ENCODE measurements at places on chromosomes 16 and 17.

GRCh38 chr17:41413353-41413957 lies 10.9 kb downstream of the KRT37 start:
- DNase-seq = peak; percentile 76

DNA sequence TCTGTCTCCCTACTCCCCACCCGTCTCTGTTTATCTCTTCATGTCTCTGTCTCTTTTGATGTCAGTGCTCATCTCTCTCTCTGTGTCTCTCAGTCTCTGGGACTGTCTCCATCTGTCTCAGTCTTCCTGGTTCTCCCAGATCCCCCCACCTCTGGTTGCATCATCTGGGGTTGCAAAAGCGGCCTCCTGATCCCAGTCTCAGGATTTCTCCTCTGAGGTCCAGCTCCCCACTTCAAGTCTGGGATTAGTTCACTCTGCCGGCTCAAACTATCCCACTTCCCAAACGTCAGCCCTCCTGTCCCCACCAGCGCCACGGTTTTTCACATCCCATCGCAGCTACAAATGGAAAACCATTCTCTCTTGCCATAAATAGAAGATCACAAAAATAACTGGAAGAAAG lies 9.0 kb downstream of the TEKT5 start:
- no peak for DNase-seq

DNA sequence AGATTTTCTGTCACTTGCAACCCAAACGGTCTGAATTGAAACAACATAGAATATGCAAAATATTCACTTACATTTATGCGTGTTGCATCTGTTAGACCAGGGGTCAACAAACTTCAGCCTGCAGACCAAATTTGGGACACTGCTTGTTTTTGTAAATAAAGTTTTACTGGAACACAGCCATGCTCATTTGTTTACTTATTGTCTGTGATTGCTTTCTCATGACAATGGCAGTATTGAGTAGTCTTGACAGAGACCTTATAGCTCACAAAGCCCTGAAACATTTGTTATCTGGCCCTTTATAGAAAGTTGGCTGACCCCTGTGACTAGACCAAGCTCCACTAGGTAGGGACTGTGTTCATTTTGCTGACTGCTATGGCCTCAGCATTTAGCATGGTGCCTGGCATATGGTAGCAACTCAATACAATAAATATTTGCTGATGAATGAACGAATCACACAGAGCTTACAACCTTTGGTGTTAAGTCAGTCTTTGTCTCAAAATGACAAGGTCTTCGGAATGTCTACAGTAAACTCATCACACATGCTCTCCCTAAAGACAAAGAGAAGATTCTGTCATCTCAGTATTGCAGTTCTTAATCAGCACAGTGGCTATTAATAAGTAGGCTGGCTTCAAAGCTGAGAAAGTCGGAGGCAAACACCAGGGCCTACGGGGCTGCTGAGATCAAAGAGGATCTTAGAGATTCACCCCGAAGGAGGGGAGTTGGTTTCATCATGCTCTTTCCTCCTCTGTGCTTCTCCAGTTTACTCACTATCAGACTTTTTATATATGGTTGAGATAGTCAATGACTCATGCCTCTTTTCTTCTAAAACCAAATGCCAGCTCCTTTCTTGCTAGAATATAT lies 95.2 kb upstream of the AXIN2 start:
- DNase-seq = no peak

DNA sequence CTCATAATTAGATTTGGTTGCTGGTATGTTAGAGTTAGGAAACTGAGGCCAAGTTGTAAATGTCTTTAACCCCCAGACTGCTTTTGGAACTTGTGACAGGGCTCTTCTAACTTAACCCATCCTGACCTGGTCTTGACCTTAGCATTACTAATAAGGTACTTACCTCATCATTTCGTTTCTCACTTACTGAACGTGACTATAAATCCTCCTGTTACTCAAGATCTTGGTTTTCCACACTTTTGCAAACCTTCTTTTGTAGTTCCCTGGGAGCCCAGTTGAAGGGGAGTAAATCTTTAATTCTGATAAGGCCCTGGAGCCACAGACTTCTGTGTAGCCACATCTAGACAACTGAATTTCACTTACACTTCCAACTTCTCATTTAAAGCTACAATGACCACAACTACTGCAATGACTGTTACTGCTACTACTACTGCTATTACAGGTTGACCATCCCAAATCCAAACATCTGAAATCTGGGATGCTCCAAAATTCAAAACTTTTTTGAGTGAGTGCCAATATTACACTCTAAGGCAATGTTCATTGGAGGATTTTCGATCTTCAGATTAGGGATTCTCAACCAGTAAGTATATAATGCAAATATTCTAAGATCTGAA lies 248.8 kb upstream of the TBX2 start:
- no peak for DNase-seq

- peak; percentile 89 for DNase-seq
These were observed 889 bp upstream of the ZNF423 start for GRCh38 chr16:49856672-49857330.

GRCh38 chr16:7748522-7748921 lies 415.9 kb downstream of the RBFOX1 start:
- DNase-seq = no peak

DNA sequence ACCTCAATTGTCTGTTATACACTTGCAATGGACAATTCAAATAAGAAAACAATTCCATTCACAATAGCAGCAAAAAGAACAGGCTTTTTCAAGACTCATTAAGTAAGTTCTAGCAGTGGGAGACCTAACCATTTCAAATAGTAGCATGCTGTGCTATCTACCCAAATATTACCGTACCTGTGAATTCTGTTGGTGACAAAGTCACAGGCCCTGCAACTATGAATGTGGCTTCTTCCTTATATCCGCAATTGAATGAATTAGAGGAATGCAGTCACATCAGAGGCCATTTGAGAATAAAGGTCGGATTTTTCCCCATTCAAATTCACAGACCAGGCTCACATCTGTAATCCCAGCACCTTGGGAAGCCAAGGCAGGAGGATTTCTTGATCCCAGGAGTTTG lies 800 bp upstream of the NME4 start:
- DNase-seq = peak; percentile 60

- no peak for DNase-seq
These were observed 3.2 kb downstream of the ARHGAP17 start for GRCh38 chr16:25011891-25012514.

DNA sequence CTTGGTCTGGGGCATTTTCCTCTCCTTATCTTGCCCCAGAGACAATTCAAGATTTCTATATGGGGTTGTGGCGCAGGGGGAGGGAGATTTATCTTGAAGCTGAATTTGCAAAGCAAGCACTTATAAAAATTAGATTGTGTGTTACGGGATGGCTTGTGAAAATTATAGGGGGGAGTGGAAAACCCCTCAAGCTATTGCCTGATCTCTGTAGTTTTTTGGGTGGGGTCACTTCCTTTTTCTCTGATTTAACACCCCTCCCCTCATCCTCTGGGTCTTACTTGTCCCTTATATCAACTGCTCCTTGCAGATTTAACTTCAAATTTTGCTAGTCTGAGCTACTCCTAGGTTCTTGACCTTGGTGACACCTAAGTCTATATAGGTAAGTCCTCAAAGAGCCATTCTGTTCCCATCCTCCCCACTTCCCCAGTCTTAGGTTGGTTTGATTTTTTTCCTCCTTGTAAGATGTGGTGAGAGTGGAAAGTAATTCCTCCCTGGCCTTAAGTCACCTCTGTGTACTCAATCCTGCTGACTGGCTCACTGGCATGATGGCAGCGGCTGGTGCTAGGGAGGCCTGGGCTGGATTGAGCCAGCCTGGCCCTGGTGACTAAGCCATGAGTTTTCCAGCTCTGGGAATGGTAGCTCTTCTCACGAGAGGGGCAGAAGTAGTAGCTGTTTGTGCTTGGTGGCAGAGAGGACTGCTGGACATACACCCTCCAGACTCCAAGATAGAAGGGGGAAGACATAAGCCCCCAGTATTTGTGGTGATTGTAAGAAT lies 2.3 kb downstream of the ARL4D start:
- no peak for DNase-seq

DNA sequence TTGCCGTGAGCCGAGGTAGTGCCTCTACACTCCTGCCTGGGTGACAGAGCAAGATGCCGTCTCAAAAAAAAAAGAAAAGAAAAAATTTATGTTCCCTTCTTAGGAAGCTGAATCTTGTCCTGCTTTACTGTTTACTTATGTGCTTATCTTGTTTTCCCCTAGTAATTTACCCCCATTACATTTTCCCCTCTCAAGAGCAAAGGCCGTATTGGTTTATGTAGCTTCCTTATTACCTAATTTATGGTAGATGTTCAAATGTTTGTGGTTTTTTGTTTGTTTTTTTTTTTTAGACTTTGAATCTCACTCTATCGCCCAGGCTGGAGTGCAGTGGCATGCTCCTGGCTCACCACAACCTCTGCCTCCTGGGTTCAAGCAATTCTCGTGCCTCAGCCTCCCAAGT lies 10.3 kb upstream of the SLC52A1 start:
- no peak for DNase-seq

- no peak for DNase-seq
These were observed 9.6 kb downstream of the DCTN5 start for GRCh38 chr16:23650674-23651416.

- no peak for DNase-seq
These were observed 98.8 kb upstream of the MED13 start for GRCh38 chr17:62163847-62164246.

GRCh38 chr16:11236461-11237254 lies 19.3 kb downstream of the SOCS1 start:
- no peak for DNase-seq

DNA sequence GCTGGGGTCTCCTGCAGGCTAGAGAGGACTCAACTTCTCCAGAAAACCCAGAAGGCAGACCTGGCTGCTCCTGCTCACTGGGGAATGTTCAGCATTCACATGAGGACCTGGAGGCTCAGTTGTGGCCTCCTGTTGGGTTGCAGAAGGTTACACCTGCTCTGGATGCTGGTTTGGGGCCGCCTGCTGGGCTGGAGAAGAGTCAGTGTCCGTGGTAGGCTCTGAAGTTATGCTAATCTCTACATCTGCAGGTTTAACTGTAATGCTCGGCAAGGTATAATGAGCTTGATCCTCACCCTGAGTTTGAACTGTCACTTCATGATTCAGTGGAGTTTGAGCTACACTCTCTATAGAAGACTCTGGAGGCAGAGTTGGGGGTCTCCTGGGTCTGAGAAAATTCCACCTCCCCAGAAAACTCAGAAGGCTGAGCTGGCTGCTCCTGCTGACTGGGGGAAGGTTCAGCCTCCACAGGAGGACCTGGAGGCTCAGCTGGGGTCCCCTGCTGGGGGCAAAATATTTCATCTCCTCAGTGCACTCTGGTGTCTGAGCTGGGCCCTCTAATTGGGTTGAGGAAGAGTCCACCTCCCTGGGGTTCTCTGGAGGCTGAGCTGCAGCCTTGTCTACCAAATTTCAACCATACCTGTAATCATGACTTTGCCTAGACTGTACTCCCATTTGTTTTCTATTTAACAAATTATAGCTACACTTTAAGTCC lies 23.5 kb downstream of the RDM1 start:
- DNase-seq = no peak

- no peak for DNase-seq
These were observed 6.7 kb upstream of the SEZ6 start for GRCh38 chr17:29012535-29012934.

DNA sequence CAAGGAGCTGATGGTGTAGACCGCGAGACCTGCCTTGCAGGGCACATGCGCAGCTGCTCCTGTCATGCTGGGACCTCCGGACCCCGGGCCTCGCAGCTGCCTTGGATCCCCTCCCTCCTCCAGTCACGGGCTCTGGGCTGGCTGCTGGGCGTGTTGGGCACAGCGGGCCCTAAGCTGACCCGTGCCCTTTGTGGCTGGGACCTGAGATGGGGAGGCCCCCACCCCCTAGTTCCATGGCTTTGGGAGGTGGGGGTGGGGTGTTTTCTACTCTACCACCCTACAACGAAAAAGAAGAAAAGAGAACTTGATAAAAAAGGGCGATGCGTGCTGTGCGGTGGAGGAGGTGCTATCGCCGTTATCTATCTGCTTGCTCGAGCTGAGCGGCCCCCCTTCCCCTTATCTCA lies 14.5 kb downstream of the ZFPM1 start:
- no peak for DNase-seq

GRCh38 chr17:74444406-74444805 lies 12.5 kb downstream of the GPRC5C start:
- DNase-seq = no peak

DNA sequence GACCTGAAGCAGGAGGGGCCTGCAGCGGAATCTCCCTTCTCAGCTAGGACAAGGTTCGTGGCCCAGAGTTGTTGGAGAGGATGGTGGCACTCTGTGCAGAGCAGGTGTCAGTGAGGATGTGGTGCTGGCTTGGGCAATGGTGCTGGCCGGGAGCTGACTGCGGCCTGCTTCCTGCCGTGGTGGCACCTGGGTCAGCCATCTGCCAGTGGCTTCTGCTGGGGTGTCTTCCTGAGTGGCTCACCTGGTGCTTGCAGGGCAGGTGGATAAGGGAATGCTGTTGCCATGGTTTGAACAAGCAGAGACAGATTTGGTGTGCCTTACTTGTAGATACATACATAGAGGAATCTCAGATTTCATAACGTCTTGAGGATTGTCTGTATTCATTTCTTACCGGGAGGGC lies 69.6 kb downstream of the SEC14L1 start:
- no peak for DNase-seq

GRCh38 chr16:57908409-57908987 lies 62.4 kb downstream of the CNGB1 start:
- no peak for DNase-seq

- DNase-seq = no peak
These were observed 87.7 kb downstream of the UTP18 start for GRCh38 chr17:51347851-51348584.

DNA sequence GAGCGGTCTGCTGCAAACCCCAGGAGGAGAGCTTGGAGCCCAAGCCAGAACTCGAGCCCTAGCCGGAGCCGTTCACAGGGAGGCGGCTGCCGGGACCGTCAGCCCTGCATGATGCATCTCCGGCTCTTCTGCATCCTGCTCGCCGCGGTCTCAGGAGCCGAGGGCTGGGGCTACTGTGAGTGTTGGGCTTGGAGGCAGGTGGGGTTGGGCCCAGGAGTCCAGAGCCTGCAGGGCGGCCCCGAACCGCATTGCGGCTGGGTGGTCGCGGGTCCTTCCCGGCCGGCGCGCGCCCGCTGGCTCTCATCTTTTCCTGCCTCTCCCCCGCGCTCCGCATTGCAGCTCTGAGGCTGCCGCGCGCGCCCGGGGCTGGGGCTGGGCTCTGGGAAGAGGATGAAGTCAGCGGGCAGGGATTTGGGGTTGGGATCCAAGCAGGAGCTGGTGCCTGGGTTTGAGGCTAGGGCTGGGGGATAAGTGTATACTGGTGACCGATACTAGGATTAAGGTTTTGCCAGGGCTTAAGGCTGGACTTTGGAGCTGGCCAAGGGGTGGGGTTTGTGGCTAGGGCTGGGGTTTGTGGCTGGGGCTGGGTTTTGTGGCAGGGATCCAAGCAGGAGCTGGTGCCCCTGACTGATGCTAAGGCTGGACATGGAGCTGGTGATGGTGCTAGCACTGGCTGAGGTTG lies 532 bp downstream of the CNTNAP1 start:
- DNase-seq = peak; percentile 73

GRCh38 chr17:65039336-65039988 lies 17.1 kb downstream of the GNA13 start:
- DNase-seq = no peak

- DNase-seq = peak; percentile 79
These were observed 15.4 kb downstream of the ARL2BP start for GRCh38 chr16:57260294-57260929.

GRCh38 chr17:58229881-58230280 lies 8.5 kb upstream of the LPO start:
- DNase-seq = no peak

- no peak for DNase-seq
These were observed 40.4 kb downstream of the LAT start for GRCh38 chr16:29025218-29025617.
